ENCODE measurements at places on chromosomes 2 and 18.

DNA sequence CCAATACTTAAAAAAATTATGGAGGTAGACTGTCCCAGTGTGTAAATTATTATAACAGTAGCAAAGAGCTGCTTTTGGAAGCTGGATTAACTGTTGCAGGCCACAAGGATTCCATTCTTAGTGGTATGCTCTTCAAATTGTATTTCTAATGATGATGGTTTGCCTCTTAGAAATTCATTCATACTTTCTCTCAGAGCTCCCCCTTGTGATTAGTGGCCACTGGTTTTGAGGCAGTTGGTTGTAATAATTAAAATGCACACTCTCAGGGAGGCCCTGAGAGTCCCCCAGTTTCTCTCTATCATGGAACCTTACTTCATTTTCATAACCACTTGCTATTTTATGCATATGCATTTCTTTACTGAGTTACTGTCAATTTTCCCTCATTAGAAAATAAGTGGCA is 122.5 kb downstream of the PLA2R1 start:
- DNase-seq, result peak; percentile 23

GRCh38 chr2:170282851-170283250 is 104.9 kb downstream of the MYO3B start:
- DNase-seq, result no peak

DNA sequence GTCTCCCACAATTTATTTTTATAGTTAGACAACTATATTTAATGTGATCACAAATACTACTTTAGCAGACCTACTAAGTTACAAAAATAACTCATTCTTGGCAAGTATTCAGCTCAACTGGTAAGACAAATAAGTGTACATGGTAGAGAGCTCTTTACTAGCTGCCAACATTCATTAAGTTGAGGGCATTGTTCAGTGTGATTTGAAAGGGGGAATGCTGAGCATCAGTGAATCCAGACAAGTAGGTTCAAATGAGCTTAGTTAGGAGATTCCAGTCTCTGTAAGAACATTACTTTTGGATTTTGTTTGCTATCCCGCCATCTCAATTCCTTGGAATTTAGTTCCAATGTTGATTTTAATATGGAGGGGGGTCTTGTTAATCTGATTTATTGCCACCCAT is 187.3 kb upstream of the LYPD1 start:
- no peak for DNase-seq

GRCh38 chr18:79889569-79889968 is 61.9 kb downstream of the SLC66A2 start:
- no peak for DNase-seq

GRCh38 chr2:162030363-162031190 is 43.4 kb downstream of the DPP4 start:
- no peak for DNase-seq

DNA sequence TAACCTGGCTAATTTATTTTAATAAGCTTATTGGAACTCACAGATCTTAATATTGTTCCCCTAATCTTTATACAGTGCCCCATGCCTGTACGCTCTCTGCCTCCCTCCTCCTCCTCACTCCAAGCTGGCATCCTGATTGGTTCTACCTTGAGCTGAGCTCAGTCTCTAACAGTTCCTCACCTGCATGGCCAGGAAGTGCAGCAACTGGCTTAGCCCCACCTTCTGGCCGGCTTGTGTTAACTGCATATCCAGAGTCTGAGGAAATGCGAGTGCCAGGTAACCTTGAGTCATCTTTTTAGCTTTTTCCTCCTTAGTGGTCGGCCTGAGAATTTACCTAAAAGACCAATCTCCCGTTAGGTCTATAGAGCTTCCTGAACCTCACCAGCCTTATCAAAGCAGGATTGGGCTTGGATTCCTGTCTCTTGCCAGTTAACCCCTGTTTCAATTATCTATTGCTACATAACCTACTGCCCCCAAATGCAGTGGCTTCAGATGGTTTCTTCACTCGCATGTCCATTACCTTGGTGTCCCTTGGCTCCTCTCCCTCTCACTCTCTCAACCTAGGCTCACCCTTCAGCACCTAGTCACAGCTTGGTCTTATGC is 89.5 kb upstream of the STK39 start:
- no peak for DNase-seq

DNA sequence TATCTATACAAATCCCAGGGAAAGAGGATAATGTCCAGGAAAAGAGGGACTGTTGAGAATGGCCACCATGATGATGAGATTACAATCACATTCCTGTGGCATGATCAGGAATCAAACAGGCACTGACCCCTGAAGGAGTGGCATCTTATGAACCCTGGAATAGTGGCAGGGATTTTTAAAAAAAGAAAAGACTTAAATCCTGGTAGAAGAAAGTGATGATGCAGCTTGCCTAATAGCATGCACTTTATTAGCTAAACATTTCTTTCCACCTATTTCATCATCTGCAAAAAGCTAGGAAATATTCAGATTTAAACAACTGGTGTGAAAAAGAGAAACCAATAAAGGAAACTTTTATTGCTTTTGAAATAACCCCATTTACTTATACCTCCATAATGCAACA is 87.2 kb upstream of the FSHR start:
- DNase-seq, result no peak

GRCh38 chr2:5969303-5969702 is 277.1 kb downstream of the SOX11 start:
- no peak for DNase-seq

DNA sequence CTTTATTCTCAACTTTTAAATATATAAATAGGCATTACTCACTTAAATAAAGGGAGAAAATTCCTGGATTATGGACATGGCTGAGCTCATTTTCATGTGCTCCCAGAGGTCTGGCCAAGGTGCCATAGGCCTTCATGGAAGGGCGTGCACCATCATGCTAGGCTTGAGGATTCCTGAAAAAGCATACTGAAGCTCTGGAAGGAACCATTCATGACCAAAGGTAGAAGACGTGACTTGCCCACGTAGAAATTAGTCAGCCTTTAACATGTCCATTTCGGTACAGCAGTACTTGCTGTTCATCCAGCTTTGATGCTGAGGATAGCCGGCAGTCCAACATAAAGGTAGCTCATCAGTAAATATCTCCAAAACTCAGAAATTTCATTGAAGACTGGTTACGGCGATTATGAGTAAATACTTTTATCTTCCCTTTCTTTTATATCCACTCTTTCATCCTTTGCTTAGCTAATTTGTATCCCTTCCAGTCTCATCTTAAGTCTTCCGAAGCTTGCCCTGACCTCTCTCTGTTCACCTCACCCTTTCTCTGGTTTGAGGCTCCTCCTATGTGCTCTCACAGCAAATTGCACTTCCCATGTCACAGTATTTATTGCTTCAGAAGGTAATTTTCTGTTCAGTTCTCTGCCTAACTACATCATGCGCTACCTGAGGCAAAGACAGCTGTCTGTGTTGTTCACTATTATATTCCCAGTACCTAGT is 32.3 kb upstream of the ASNSD1 start:
- no peak for DNase-seq

GRCh38 chr18:1062588-1062987 is 157.9 kb downstream of the ADCYAP1 start:
- DNase-seq, result no peak

- DNase-seq, result no peak
Observed at GRCh38 chr2:178550352-178550751, 70.1 kb downstream of the PLEKHA3 start.

DNA sequence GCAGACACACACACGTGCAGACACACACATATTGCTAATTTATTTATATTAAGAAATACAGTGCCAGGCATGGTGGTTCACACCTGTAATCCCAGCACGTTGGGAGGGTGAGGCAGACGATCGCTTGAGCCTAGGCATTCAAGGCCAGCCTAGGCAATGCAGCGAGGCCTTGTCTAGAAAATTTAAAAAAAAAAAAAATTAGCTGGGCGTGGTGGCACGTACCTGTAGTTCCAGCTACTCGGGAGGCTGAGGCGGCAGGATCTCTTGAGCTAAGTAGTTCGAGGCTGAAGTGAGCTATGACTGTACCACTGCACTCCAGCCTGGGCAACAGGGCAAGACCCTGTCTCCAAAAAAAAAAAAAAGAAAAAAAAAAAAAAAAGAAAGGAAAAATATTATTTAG is 28.8 kb downstream of the ANXA4 start:
- no peak for DNase-seq

GRCh38 chr2:240433973-240434727 is 1.3 kb upstream of the GPC1 start:
- DNase-seq, result no peak

GRCh38 chr2:186307871-186308270 is 178.2 kb upstream of the ZC3H15 start:
- no peak for DNase-seq

- DNase-seq, result no peak
Observed at GRCh38 chr2:40251137-40251536, 200.8 kb downstream of the SLC8A1 start.

DNA sequence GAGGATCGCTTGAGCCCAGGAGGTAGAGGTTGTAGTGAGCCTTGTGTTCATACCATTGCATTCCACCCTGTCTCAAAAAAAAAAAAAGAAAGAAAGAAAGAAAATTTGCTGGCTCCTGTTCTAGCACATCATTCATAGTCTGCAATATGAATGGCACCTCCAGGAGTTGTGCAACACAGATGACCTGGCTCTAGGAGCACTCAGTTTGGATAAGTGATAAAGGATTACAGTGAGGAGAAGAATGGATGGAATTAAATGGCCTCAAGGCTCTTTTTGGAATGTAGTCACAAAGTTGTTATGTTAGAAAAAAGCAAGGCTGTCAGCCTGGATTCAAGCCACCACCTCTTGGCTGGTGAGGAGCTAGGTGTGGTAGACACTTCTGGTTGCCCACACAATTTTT is 21.5 kb upstream of the SPRED2 start:
- DNase-seq, result no peak

- DNase-seq, result no peak
Observed at GRCh38 chr2:5569256-5569655, 122.9 kb upstream of the SOX11 start.

- no peak for DNase-seq
Observed at GRCh38 chr2:8547284-8548064, 134.4 kb upstream of the ID2 start.

All from COLO829 (cell line).